ENCODE measurements at places on chromosomes 1 and 21.

DNA sequence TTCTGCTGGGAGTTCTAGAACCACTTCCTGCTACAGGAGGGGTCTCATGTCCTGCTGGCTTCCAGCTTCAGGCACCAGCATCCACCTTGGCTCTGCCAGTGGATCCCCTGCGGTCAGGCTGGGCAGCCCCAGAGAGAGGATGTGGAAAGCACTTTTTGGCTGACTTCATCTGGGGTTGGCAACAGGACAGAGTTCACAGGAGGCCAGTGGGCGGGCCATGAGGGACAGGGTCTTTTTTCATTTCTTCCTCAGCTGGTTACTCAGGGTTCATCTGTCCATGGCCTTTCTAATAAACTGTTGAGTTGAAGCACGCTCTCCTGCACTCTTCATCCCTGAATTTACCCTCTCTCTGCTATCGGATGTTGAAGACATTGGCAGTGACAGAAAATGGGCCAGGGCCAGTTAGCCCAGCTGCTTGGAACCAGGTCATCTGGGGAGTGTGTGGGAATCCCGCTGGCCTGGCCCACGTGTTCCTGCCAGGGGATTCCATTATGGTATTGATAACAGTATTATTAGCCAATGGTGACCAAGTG, 45.2 kb downstream of the RPS6KA1 start:
- DNase-seq: no peak

DNA sequence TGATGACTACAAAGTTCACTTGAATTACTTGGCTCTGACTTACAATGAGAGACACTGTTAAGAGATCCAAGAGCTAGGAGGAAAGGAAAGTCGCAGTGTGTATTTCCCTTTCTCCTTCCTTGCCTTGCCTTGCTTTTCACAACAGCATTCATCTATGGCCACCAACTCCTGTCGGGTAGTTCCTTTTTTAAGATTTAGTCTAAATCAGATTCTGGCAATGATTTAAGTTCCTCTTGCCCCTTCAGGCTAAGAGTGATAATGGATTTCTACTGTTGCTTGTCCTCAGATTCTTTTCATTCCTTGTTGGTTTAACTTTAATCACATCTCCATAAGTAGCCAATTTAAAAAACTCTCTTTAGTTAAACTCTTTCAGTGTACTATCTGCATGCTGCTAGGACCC, 91.9 kb downstream of the GTF2B start:
- no peak for DNase-seq

- DNase-seq: no peak
Observed at GRCh38 chr1:103162360-103162759, 54.0 kb upstream of the COL11A1 start.

GRCh38 chr1:71823708-71824305, 458.5 kb downstream of the NEGR1 start:
- DNase-seq: no peak

GRCh38 chr1:248847956-248848561, 10.0 kb downstream of the ZNF672 start:
- no peak for DNase-seq

GRCh38 chr1:111497592-111497991, 5.8 kb downstream of the ADORA3 start:
- peak; percentile 11 for DNase-seq

GRCh38 chr1:87688136-87688535, 359.5 kb downstream of the LMO4 start:
- no peak for DNase-seq

DNA sequence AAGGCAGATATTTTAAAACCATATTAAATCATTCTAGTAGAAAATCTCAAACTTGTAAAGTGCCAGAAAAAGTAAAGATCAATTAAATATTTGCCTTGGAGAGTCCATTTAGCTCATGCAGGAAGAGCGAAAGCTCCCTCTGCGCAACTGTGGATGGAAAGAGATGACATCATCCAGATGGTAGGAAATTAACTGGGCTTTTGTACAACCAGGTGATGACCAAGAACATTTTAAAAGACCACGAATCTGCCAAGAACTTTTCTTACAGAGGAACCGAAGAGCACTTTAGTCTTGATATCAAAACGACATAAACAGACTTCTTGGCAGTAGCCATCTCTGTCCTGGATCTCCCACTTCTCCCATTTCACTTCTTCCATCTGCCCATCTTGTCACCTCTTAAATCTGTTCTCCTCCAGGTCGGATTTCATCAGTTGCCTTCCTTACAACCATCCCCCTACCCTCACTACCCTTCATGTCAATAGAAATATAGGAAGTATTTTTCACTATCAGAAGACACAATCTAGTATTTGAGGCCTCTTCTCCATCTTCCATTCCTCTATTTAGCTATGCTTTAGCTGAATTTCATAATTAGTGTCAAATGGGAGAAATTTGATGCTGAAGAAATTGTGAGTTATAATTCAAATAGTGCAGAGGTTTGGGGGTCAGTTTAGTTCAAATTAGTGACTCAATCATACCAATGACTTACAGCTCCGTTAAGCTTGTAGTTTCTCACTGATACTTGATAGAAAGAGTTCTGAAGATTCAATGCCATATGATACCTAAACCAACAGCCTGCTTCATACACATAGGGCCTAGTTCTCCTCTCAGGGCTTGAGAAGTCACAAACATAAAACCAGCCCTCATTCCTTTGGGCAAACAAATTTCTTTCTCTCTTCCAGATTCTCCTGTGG, 22.0 kb upstream of the DNASE2B start:
- DNase-seq: no peak

GRCh38 chr1:231643071-231643934, 16.7 kb downstream of the DISC1 start:
- DNase-seq: no peak

DNA sequence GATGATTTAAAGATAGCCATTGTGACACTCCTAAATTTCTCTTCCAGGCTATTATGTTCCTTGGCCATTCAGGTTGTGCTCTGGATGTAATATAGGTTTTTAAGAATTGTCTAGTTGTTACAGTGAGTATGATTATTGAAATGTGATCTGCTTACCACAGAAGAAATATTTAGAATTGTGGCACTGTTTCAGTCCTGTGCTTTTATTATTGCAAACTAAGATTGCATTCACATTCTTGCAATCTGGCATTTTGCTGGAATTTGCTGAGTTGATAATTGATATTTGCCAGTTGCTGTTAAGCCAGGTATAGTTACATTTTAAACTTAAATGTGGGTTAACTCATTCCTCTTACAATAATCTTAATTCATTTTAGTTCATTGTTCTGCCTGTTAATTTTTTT, 22.3 kb downstream of the EXO1 start:
- DNase-seq: no peak

- DNase-seq: no peak
Observed at GRCh38 chr1:81731989-81732388, 68.7 kb upstream of the ADGRL2 start.

- DNase-seq: no peak
Observed at GRCh38 chr1:199447906-199448305, 579.6 kb upstream of the NR5A2 start.

- DNase-seq: no peak
Observed at GRCh38 chr1:52238474-52238873, 96.6 kb downstream of the ZFYVE9 start.

DNA sequence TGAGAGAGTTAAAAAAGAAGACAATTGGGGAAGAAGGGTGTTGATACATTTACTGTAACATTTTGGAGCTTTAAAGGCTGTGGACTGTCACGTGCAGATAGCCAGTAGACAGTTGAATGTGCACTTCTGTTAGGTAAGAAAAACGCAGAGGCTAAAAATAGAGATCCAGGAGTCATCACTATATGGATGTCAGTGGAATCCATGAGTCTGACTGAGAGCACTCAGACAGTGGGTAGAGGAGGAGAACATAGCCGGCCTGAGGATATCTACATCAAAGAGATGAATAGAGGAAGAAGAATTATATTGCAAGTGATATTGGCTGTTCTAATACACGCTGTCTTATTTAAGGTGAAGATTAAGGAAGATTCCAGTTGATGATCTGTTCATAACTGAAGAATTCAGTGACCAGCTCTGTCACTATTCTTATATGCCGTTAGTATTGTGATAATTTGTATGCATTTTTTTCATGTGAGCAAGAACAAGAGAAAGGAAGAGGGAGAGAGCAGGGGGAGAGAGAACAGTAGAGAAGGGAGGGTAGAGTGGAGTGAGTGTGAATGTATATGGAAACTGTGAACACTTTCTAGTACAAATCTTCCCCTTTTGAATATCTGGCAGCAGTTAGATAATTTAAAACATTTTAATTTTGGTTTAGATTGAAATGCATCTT, 344.8 kb downstream of the CHRM3 start:
- no peak for DNase-seq

- DNase-seq: no peak
Observed at GRCh38 chr1:58789322-58789856, 5.5 kb upstream of the JUN start.

DNA sequence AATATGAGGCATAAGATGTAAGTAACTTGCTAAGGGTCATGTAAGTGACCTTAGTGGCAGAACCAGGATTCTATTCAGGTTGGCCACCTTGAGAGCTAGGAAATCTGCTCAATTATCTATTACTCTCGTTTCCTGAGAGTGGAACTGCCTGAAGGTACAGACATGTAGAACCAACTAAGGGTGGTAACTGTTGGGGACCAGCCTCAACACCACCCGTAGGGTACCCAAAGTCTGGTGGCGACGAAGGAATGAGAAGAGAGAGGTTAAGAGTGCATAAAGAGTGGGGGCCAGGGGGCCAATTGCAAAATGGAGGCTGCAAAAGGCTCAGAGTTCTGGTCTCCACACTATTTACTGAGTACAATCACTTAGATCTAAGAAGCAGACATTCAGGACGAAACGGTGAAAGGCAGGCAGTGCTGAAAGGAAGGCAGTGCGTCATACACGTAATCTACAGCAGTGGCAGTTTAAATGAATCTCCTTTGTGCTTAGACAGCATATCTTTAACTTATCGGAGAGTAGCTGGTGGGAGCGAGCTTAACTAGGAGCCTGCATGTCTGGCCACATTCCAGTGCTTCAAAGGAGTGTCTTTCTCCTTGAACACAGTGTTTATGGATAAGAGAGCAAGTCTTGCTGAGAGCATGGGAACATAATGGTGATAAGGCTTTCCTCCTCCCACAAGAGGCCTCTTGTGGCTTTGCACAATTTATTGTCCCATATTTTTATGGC, 25.0 kb downstream of the SRSF4 start:
- peak; percentile 13 for DNase-seq

DNA sequence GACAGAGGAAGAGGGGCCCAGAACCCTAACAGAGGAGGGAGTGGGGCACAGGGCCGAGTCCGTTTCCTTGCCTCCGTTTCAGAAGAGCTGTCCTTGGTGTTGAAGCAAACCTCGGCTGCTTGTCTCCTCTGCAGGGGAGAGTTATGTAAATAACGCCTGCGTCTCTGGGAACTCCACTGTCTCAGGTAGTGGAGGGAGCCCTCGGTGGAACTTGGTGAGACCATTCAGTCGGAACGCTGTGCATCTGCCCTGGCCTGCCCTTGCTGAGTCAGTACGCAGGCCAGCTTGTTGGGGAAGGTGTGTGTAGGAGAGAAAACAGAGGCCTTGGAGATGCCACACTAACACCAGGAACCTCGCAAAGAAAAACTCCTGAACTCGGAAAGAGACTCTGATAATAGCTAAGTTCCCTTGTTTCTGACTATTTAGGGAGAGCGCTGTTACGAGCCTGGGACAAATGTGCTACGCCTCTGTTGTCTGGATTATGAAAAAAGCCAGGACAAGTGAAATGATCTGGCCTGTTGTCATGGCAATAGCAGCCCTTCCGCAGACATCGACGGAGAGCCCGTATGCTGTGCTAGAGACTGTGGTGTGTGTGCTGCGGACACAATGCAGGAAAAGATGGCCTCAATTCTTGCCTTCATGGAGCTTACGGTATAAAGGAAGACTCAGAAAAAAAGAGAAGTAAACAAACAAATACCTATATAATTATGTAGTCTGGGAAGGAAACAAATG, 94.6 kb upstream of the AKT3 start:
- no peak for DNase-seq

DNA sequence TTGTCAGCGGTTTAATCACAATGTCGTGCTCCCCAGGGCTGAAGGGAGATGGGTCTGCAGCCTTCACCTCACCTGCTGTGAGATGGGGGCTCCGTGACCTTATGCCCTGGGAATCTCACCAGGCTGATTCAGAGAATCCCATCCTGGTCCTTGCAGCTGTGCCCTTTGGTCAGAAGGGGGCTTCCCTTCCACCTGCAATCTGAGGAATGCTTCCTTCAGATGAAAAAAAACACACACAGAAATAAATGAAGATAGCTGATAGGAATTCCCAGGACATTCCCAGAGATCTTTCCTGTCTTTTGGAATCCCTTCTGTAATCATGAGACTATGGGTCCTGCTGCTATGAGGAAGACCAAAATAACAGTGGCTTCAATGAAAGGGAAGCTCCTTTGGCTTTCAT, 127.0 kb upstream of the VAMP3 start:
- DNase-seq: no peak

DNA sequence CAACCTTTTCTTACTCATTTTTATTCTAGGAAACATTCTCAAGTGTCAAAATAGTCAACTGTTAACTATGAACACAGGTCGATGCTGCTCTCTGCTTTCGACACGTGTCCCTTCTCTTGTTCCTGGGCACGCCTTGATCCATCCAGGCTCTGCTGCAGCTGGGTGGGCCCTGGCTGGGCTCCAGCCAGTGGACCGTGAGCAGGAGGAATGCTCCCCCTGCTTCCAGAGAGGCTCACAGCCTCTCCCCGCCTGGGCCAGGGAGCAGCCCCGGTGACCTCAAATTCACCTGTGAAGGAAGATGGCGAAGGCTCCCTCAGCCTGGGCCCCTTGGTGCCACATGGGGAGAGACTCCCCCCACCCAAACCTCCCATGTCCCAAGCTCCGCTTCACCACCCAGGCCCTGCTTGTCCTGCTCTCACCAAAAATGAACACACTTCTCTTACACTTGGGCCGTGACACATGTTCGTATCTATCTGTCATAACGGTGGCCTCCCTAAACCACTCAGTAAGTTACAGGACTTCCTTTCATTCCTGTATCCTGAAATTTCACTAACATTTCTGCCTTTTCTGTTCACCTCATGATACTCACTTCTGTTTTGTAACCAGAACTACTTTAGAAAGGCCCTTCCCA, 24.6 kb upstream of the ADARB1 start:
- no peak for DNase-seq

DNA sequence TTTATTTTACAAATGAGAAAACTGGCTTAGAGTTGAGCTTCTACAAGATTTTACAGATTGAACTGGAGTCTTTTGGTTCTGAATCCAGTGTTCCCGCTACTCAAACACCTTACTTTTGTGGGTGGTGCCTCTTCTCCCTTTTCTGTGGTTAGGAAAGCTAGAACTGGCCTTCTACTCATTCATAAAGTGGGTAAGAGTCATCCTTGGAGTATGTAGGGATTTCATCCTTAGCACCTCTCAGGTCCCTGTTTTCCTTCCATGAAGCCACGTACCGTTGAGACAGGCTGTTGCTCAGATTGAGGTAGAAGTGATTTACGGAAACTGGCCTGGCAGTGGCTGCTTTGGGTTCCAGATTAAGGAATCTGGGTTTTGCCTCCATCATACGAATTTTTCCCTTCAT, 35.8 kb downstream of the WNT4 start:
- no peak for DNase-seq

DNA sequence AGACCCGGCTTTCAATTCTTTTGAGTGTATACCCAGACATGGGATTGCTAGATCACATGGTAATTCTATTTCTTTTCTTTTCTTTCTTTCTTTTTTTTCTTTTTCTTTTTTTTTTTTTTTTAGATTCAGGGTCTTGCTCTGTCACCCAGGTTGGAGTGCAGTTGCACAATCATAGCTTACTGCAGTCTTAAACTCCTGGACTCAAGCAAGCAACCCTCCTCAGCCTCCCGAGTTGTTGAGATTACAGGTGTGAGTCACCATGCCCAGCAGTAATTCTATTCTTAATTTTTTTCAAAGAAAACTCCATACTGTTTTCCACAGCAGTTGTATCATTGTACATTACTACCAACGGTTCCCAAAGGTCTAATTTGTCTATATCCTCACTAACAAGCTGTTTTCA, 13.5 kb upstream of the RNF186 start:
- DNase-seq: no peak

All from activated T-cell treated with anti-CD3 and anti-CD28 coated beads, Interleukin-2, amount 50 U/mL, for 48 hours (primary cell).